ENCODE measurements at places on chromosomes 1 and 21.
A peak's percentile ranks its signal among the peaks of the same experiment; 100 is the strongest.

DNA sequence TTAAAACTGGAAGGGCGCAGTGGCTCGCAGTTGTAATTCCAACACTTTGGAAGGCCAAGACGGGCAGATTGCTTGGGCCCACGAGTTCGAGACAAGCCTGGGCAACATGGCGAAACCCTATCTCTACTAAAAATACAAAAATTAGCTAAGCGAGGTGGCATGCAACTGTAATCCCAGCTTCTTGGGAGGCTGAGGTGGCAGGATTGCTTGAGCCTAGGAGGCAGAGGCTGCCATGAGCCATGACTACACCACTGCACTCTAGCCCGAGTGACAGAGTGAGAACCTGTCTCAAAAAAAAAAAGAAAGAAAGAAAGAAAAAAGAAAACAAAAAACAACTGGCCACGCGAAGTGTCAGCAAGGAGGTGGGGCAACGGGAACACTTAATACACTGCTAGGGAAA, 6.3 kb downstream of the UBE2G2 start:
- no peak for DNase-seq

GRCh38 chr1:237411621-237412020, 369.6 kb downstream of the RYR2 start:
- peak; percentile 47 for DNase-seq

DNA sequence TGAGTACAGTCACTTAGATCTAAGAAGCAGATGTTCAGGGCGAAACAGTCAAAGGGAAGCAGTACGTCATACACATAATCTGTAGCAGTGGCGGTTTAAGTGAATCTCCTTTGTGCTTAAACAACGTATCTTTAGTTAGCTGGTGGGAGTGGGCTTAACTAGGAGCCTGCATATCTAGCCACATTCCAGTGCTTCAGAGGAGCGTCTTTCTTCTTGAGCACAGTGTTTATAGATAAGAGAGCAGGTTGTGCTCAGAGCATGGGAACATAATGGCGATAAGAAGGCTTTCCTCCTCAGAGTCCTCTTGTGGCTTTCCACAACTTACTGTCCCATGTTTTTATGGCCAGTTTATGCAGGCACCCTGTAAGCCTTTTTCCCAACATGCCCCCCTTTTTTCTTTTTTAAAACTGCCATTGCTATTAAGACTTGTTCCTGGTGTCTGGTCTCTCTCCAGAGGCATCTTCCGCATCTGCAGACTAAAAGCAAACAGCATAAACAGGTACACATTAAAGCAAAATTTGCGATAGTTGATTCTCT, 3.2 kb downstream of the DAP3 start:
- no peak for DNase-seq

- DNase-seq = peak; percentile 47
These were observed 16.9 kb downstream of the NPHP4 start for GRCh38 chr1:5975133-5975880.

GRCh38 chr1:93448292-93448982, 519 bp downstream of the FNBP1L start:
- no peak for DNase-seq

GRCh38 chr1:204072931-204073836, at the start of gene SOX13:
SOX13 (plus strand) TSS chr1:204073115; CDS start chr1:204112916, 39,801 bp downstream.
- peak; percentile 7 for DNase-seq

- no peak for DNase-seq
These were observed 75.6 kb downstream of the XCL2 start for GRCh38 chr1:168468042-168468809.

DNA sequence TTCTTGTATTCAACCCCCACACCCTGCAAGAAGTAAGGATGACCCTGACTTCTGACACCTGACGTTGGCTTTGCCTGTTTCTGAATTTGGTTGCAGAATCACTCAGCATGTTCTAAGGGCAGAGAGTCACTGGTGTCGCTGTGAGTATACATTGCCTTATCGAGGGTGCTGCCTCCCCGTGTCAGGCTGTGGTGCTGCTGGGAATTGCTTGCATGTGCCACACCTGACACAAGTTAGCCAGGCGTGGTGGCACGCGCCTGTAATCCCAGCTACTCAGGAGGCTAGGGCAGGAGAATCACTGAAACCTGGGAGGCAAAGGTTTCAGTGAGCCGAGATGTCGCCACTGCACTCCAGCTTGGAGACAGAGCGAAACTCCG, 45.9 kb downstream of the WDR4 start:
- DNase-seq = peak; percentile 48

- no peak for DNase-seq
These were observed 56.8 kb upstream of the COA6 start for GRCh38 chr1:234316486-234316885.

DNA sequence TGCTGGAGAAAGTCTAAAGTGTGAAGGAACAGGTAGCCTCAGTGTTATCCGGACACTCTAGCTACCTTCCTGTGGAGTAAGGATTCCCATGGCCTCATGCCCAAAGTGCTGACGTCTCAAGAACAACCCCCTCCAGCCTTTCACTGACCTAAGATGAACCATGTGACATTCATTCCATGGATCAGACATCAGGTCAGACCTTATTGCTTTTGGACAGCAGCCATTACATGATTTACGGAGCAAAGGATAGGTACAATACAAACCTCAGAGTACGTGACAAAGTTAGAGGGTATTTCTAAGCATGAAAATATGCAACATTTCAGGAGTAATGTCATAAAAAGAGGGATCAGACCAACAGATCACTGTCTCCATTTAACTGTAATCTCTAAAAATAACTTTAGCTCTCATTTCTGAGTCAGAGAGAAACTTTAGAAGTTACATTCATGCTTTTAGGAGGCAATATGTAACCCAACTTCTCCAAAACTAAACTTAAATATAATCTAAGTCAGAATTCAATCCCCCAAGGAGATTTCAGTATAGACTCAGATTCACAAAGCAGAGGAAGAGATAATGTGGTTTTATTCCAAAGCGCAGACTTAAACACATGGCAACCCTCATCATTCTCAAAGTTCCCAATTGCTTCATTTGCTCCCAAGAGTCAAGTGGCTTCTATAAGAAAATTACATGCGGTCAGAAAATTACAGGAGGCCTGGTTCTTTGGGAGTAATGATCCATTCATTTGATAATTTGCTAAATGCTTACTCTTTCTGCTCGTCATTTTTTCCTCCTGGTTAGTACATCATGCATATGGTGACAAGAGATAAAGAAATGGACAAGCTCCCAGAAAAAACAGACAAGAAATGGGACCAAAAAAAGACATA, 280.4 kb downstream of the SETD4 start:
- DNase-seq = no peak

- no peak for DNase-seq
These were observed 3.4 kb downstream of the CLEC20A start for GRCh38 chr1:178493301-178493741.

- DNase-seq = no peak
These were observed 13.0 kb upstream of the SLC35A3 start for GRCh38 chr1:99956755-99957154.

GRCh38 chr21:26297851-26298250, 127.3 kb upstream of the APP start:
- DNase-seq = no peak

- no peak for DNase-seq
These were observed 31.7 kb upstream of the TMEM125 start for GRCh38 chr1:43238085-43238484.

GRCh38 chr1:237809099-237809498, 81.6 kb downstream of the ZP4 start:
- DNase-seq = no peak

DNA sequence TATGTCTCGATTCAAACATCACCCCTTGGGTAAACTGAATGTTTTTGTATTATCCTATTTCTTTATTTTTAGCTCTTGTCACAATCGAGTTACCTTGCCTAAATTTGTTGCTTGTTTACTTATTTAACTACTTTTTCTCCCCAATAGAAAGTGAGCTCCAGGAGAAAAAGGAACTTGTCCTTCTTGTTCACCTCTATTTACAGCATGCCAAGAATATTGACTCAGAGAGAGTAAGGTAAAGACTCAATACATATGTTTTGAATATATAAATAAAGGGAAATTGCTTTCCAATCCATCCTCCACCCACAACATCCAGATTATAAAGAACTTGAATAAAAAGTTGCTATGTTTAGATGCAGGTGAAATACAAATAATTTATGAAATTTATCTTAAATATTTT, 107.3 kb upstream of the PDC start:
- no peak for DNase-seq

DNA sequence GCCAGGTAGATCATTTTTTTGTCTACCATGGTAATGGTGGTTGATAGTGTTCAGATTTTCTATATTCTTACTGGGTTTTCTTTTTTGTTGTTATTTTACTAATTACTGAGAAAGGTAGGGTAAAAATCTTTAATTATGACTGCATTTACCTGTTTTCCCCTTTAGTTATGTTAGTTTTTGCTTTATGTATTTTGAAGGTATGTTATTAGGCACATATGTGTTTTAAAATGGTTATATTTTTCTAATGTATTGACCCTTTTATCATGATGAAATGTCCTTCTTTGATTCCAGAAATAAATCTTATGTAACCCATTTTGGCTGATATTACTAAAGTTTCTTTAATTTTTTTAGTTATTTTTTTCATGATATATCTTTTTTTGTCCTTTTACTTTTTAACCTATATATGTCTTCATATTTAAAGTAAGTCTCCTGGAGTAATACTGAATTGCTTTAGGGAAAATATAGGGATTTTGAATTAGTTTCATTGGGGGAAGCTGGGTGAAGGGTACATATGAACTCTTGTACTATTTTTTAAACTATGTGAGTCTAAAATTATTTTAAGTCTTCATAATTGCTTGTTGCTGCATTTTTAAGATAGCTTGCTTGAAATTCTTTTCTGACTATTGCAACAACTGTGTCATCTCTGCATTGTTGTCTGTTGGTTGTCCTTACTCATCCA, 22.4 kb downstream of the SLC35A3 start:
- no peak for DNase-seq

GRCh38 chr1:121418369-121419049, 233.7 kb downstream of the SRGAP2C start:
- DNase-seq = no peak
